ENCODE measurements at places on chromosomes 6 and 20.

GRCh38 chr20:3081641-3082040 lies 2.9 kb downstream of the AVP start:
- no peak for DNase-seq

GRCh38 chr20:859751-860231 lies 26.3 kb downstream of the FAM110A start:
- DNase-seq, result no peak

DNA sequence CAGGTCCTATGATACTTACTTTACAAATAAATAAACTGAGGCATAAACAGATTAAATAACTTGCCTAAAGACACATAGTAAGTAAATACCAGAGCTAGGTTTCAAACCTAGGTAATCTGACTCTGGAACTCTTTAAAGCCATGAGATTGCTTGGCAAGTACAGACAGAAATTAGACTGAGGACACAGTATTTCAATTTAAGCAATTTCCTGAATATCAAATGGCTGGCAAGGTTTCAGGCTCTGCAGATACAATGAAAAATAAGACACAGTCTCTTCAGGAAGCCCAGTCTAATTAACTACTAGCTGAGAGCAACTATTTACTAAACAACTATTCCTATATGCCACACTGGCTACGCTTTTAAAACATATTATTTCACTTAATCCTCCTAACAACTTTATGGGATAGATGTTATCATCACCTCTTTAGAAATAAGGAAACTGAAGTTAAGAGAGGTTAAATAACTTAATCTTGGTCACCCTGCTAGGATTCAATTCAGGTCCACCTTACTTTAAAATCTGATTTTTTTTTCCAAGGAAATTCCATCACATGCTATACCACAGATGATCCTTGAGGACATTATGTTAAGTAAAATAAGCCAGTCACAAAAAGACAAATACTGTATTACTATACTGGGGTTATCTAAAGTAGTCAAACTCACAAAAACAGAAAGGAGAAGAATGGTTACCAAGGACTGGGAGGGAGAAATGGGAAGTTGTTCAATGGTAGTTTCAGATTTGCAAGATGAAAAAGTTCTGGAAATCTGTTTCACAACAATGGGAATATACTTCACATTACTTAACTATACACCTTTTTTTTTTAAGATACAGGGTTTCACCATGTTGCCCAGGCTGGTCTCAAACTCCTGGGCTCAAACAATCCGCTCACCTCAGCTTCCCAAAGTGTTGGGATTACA lies 4.1 kb downstream of the TRPC4AP start:
- DNase-seq, result no peak

DNA sequence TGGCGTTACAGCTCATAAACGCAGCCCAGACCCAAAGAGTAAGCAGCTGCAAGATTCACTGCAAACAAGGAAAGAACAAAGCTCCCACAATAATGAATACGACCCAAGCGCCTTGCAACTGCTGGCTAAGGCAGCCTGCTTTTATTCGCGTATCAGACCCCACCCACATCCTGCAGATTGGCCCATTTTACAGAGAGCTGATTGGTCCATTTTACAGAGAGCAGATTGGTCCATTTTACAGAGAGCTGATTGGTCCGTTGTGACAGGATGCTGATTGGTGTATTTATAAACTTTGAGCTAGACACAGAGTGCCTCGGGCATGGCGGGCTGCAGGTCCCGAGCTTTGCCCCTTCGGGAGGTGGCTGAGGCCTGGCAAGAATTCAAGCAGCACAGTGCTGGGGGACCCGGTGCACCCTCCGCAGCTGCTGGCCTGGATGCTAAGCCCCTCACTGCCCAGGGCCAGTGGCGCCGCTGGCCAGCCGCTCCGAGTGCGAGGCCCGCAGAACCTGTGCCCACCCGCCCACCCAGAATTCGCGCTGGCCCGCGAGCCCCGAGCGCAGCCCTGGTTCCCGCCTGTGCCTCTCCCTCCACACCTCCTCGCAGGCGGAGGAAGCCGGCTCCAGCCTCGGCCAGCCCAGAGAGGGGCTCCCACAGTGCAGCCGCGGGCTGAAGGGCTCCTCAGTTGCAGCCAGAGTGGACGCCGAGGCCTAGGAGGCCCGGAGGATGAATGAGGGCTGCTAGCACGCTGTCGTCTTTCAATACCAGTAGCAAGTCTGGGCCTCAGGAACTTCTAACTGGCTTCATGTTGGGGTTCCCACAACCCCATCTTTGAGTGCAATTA lies 11.2 kb upstream of the RPS10 start:
- no peak for DNase-seq

- DNase-seq, result no peak
Measured at GRCh38 chr6:152993431-152993830, 9.1 kb downstream of the MTRF1L start.

GRCh38 chr20:13694420-13695150 lies 55.9 kb upstream of the TASP1 start:
- DNase-seq, result no peak

- no peak for DNase-seq
Measured at GRCh38 chr20:7691647-7692269, 248.5 kb downstream of the HAO1 start.

GRCh38 chr6:3386374-3386857 lies 70.4 kb downstream of the SLC22A23 start:
- no peak for DNase-seq

DNA sequence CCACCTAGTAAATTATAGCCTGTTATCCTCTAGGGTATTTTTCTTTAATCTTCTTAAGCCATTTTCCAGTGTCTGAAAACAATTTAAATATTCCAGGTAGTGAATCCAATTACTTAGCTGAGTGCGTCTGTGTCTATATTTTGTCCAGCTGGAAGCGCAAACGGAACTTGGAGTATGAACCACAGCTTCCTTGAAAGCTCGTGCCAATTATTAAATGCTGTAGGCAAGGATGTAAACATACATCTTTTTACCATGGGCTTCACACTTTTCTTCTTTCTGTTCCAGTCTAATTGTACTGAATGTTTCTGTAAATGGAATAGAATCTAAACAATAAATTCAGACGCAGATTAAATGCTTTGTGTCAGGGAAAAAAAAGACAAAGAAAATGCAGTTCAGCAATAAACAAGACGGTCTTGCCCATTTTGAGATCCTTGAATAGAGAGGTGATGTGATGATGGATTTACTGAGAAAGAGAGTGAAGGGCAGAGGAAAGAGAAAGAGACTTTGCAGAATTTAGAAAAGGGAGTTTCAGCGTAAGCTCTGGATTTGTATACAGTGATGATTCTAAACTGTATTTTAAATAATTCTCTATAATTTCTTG lies 1.9 kb downstream of the PLCB1 start:
- DNase-seq, result no peak

GRCh38 chr6:129507846-129508245 lies 202.1 kb downstream of the ARHGAP18 start:
- DNase-seq, result no peak

DNA sequence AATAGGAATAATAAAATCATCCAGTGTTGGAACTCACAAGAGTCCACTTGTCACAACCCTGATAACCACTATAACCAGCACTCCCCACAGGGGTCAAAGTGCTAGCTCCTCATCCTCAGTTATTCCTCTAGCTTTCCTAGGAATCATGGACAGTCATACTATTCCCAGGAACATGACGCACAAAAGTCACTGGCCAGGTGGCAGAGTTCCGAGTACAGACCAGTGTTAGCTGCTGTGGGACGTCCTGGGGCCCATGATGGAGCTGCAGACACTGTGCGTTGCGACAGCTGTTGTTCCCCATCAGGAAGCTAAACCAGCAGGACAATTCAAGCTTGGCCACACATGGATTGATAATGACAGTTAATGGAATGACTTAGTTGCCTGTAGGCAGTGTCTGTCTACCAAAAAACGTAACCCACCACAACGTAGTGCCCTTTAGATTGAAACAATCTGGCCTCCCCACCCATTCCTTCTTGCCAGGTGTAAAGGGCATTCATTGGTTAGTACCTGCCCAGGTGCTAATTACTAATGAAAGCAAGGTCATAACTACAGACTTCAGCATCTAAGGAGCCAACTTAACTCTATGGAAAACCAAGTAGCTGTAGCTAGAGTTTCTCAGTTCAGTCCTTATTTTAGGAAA lies 17.4 kb downstream of the EZR start:
- no peak for DNase-seq

GRCh38 chr6:13046084-13046483 lies 282.3 kb downstream of the TBC1D7 start:
- DNase-seq, result no peak

DNA sequence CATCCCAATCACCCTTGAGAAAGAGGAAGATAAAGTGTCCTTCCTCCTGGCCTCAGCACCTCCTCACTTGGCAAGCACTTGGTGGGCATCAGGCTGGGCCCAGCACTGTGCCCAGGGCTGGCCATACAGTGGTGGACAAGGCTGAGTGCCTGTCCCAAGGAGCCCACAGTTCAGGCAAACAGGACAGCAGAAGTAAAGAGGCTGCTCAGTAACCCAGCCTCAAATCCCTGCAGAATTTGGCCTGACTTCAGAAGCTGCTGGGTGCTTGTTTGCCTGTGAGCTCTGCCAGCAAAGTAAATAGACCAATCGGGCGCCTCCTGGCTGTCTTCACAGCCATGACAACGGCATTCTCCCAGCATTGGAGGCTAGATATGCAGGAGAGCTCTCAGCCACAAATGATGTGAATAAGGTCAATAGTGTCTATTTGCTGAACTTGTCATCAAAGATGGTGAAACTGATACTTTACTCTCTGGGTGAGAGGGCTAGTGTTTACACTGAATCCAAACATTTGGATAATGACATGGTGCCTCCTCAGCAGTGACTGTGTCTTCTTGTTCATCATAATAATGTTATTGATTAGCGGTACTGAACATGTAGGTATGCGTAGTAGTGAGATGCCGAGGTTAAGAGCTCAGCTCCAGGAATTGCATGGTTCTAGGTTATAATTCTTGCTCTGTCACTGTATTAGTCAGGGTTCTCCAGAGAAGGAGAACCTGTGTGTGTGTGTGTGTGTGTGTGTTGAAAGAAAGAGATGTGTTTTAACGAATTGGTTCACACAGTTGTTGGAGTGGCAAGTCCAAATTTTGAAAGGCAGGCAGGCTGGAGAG lies 36.9 kb upstream of the FANCE start:
- no peak for DNase-seq

GRCh38 chr6:79238919-79239318 lies 4.4 kb upstream of the HMGN3 start:
- DNase-seq, result no peak

DNA sequence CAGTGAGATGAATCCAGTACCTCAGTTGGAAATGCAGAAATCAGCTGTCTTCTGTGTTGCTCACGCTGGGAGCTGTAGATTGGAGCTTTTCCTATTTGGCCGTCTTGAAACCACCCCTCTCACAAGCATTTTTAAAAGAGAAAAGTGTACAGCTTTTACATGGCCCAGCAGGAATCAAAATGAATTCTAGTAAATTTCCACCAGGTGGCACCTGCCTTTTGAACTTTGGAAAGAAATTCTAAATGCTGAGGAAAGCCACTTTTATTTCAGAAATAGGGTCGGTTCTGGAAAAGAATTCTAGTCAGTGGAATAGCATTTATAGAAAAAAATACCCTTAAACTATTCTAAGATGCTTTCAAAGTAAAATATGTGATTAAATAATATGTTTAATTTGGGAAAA lies 647.8 kb downstream of the CD109 start:
- DNase-seq, result no peak

DNA sequence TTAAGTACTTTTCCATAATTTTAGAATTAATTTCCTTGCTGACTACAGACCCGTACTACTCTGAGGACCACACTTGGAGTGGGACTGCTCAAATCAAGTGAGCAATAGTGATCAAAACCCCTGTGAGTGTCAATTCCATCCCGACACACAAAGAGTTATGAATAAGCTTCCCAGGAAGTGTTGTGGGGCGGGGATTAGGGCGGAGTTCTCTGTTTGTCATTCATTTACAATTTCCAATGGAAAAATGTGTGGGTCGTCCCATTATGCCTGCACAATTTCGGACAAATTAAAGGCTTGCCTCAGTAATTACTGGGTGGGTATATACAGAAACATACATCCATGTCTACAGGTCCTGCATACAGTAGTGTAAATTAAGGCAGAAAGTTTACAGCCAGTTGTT lies 84.2 kb downstream of the ISM1 start:
- no peak for DNase-seq

- no peak for DNase-seq
Measured at GRCh38 chr6:31573239-31574105, 1.4 kb downstream of the LTA start.
